ENCODE measurements at places on chromosomes 13 and 19. TPM values are rescaled to one million over a fixed set of nuclear protein-coding genes. Genes with fewer than 3 reads are reported as not detected.

NLRP12 gene
- total RNA-seq = not detected

MPV17L2 gene
- 71.8 TPM for total RNA-seq

FREM2 gene
- total RNA-seq = 1.0 TPM

LSM7 gene
- total RNA-seq = 144 TPM

RDH8 gene
- not detected for total RNA-seq

USHBP1 gene
- total RNA-seq = 0.29 TPM

ELANE gene
- 0.67 TPM for total RNA-seq

GJB6 gene
- total RNA-seq = 1.9 TPM

SHD gene
- total RNA-seq = not detected

CLC gene
- total RNA-seq = not detected

EBI3 gene
- total RNA-seq = 3.9 TPM

KLK12 gene
- total RNA-seq = not detected

SCN1B gene
- total RNA-seq = 1.6 TPM

UBE2L5 gene
- not detected for total RNA-seq

KRTDAP gene
- not detected for total RNA-seq

LSR gene
- total RNA-seq = 247 TPM

FPR3 gene
- not detected for total RNA-seq

THAP8 gene
- 12.0 TPM for total RNA-seq

SLC10A2 gene
- total RNA-seq = not detected

ANKRD24 gene
- total RNA-seq = 0.33 TPM

LHB gene
- 8.2 TPM for total RNA-seq

RXFP2 gene
- not detected for total RNA-seq

SLC7A9 gene
- total RNA-seq = not detected

CCDC169 gene
- 7.3 TPM for total RNA-seq

FAM83E gene
- 0.25 TPM for total RNA-seq

PNMA8A gene
- total RNA-seq = 11.8 TPM

FARP1 gene
- 135 TPM for total RNA-seq

SYCN gene
- not detected for total RNA-seq

ZNF527 gene
- 3.4 TPM for total RNA-seq

CNN1 gene
- total RNA-seq = 11.8 TPM

FGF9 gene
- 0.33 TPM for total RNA-seq

DNM2 gene
- total RNA-seq = 102 TPM

ANGPTL8 gene
- total RNA-seq = not detected

LILRA1 gene
- total RNA-seq = not detected

IL11 gene
- 38.7 TPM for total RNA-seq

CRLF1 gene
- 16.5 TPM for total RNA-seq

HS6ST3 gene
- total RNA-seq = 0.27 TPM

MATK gene
- 1.2 TPM for total RNA-seq

HSPBP1 gene
- 64.3 TPM for total RNA-seq

SYNE4 gene
- total RNA-seq = 8.6 TPM

KLK1 gene
- not detected for total RNA-seq

CYP4F11 gene
- total RNA-seq = not detected

ERVK3-1 gene
- 48.3 TPM for total RNA-seq

CCDC70 gene
- total RNA-seq = not detected

ODAD3 gene
- 0.07 TPM for total RNA-seq

CCNE1 gene
- 5.3 TPM for total RNA-seq

FOSB gene
- 5.3 TPM for total RNA-seq

GRIK5 gene
- 14.2 TPM for total RNA-seq

KLF1 gene
- not detected for total RNA-seq

TMPRSS9 gene
- not detected for total RNA-seq

NLRP9 gene
- not detected for total RNA-seq

CA11 gene
- 1.7 TPM for total RNA-seq

CAPN12 gene
- total RNA-seq = 1.3 TPM

ADGRL1 gene
- 15.0 TPM for total RNA-seq

PLEKHF1 gene
- 59.0 TPM for total RNA-seq

ZNF229 gene
- total RNA-seq = 4.9 TPM

ZNF443 gene
- total RNA-seq = 3.4 TPM

CDX2 gene
- not detected for total RNA-seq

MEIS3 gene
- 8.6 TPM for total RNA-seq

CACNG7 gene
- not detected for total RNA-seq

All from kidney epithelial cell (primary cell).